A549 treated with dexamethasone at 1 μM for 4 hours (cell line): ENCODE measurements at places on chromosomes 6 and 20. TPM values are rescaled to one million over a fixed set of nuclear protein-coding genes. Genes with fewer than 3 reads are reported as not detected.

TTBK1 gene
- 0.02 to 0.07 TPM (median 0.05 TPM) in 5 replicates for total RNA-seq

TPX2 gene
- total RNA-seq = 106 to 121 TPM (median 111 TPM) in 5 replicates

PRDM1 gene
- total RNA-seq = 5.4 to 8.3 TPM (median 6.5 TPM) in 5 replicates

RFX6 gene
- total RNA-seq = not detected in 5 replicates

CSNK2A1 gene
- total RNA-seq = 137 to 190 TPM (median 174 TPM) in 5 replicates

WFDC6 gene
- total RNA-seq = not detected in 5 replicates

TMC2 gene
- 0.02 TPM in 1 of 5 replicates, not detected in the others for total RNA-seq

C6orf52 gene
- total RNA-seq = 1.6 to 2.0 TPM (median 1.6 TPM) in 5 replicates

F13A1 gene
- total RNA-seq = 0.12 TPM in 1 of 5 replicates, not detected in the others

MARCKS gene
- total RNA-seq = 9.4 to 16.2 TPM (median 15.4 TPM) in 5 replicates

TOX2 gene
- 10.4 to 14.4 TPM (median 13.8 TPM) in 5 replicates for total RNA-seq

BEND6 gene
- 0.82 to 1.4 TPM (median 1.2 TPM) in 5 replicates for total RNA-seq

GHRH gene
- not detected in 5 replicates for total RNA-seq

ZNF311 gene
- total RNA-seq = 0.14 to 0.18 TPM (median 0.15 TPM) in 5 replicates

CCN5 gene
- 23.1 to 34.3 TPM (median 24.5 TPM) in 5 replicates for total RNA-seq

RBPJL gene
- total RNA-seq = not detected in 5 replicates

EYS gene
- total RNA-seq = 0.01 to 0.06 TPM in 2 of 5 replicates, not detected in the others

RAET1E gene
- total RNA-seq = 1.8 to 3.1 TPM (median 2.8 TPM) in 5 replicates

LPA gene
- total RNA-seq = 0.08 to 0.21 TPM (median 0.14 TPM) in 5 replicates

TCFL5 gene
- total RNA-seq = 3.6 to 4.3 TPM (median 3.8 TPM) in 5 replicates

MEI4 gene
- total RNA-seq = not detected in 5 replicates

IDH3B gene
- total RNA-seq = 121 to 137 TPM (median 133 TPM) in 5 replicates

RNF144B gene
- total RNA-seq = 0.15 to 0.51 TPM (median 0.29 TPM) in 5 replicates

RAD21L1 gene
- not detected in 5 replicates for total RNA-seq

SGK2 gene
- total RNA-seq = 6.3 to 8.3 TPM (median 7.1 TPM) in 5 replicates

KCNK5 gene
- total RNA-seq = 1.1 to 1.7 TPM (median 1.3 TPM) in 5 replicates

OXT gene
- total RNA-seq = not detected in 5 replicates

TBX18 gene
- 14.3 to 24.4 TPM (median 22.8 TPM) in 5 replicates for total RNA-seq

GSTA4 gene
- total RNA-seq = 7.6 to 9.7 TPM (median 8.7 TPM) in 5 replicates

LY6G6C gene
- total RNA-seq = 0.08 to 0.12 TPM in 2 of 5 replicates, not detected in the others

SNRPB gene
- total RNA-seq = 877 to 969 TPM (median 896 TPM) in 5 replicates

RNF217 gene
- total RNA-seq = 4.2 to 7.1 TPM (median 6.8 TPM) in 5 replicates

FAM83C gene
- 0.07 to 0.13 TPM (median 0.11 TPM) in 5 replicates for total RNA-seq

FAM83D gene
- total RNA-seq = 49.2 to 69.9 TPM (median 64.9 TPM) in 5 replicates

ESR1 gene
- 0.01 TPM in 1 of 5 replicates, not detected in the others for total RNA-seq

HMGN4 gene
- total RNA-seq = 65.6 to 85.0 TPM (median 75.3 TPM) in 5 replicates

TAAR2 gene
- total RNA-seq = not detected in 5 replicates

C20orf202 gene
- total RNA-seq = 0.05 to 0.08 TPM (median 0.07 TPM) in 3 of 5 replicates, not detected in the others

HLA-DQA1 gene
- total RNA-seq = not detected in 5 replicates

WFDC12 gene
- not detected in 5 replicates for total RNA-seq

EYA4 gene
- total RNA-seq = 7.5 to 13.5 TPM (median 10.8 TPM) in 5 replicates

RPS18 gene
- total RNA-seq = 2,103 to 2,754 TPM (median 2,159 TPM) in 5 replicates

HEBP2 gene
- 17.7 to 31.7 TPM (median 28.9 TPM) in 5 replicates for total RNA-seq

WFDC5 gene
- total RNA-seq = not detected in 5 replicates

SYTL3 gene
- total RNA-seq = 1.5 to 1.8 TPM (median 1.7 TPM) in 5 replicates

GRIK2 gene
- 0.43 to 0.61 TPM (median 0.51 TPM) in 5 replicates for total RNA-seq

ZNF292 gene
- 2.9 to 5.1 TPM (median 3.7 TPM) in 5 replicates for total RNA-seq

KIAA1586 gene
- total RNA-seq = 3.9 to 6.2 TPM (median 4.9 TPM) in 5 replicates

HTR1E gene
- not detected in 5 replicates for total RNA-seq

L3MBTL3 gene
- total RNA-seq = 2.3 to 3.1 TPM (median 2.9 TPM) in 5 replicates

CPXM1 gene
- total RNA-seq = 0.04 TPM in 2 of 5 replicates, not detected in the others

ULBP1 gene
- total RNA-seq = 0.76 to 1.4 TPM (median 1.0 TPM) in 5 replicates

CLVS2 gene
- total RNA-seq = 0.07 to 0.27 TPM (median 0.20 TPM) in 5 replicates

SNX14 gene
- total RNA-seq = 36.9 to 46.4 TPM (median 40.5 TPM) in 5 replicates

DEFB124 gene
- 0.21 to 0.72 TPM (median 0.35 TPM) in 4 of 5 replicates, not detected in the other for total RNA-seq

DSP gene
- 36.3 to 56.9 TPM (median 48.8 TPM) in 5 replicates for total RNA-seq

DOP1A gene
- total RNA-seq = 2.0 to 3.6 TPM (median 2.6 TPM) in 5 replicates

NMBR gene
- not detected in 5 replicates for total RNA-seq

KIFC1 gene
- 35.6 to 45.1 TPM (median 44.0 TPM) in 5 replicates for total RNA-seq
